ENCODE measurements at places on chromosomes 2 and 18.

DNA sequence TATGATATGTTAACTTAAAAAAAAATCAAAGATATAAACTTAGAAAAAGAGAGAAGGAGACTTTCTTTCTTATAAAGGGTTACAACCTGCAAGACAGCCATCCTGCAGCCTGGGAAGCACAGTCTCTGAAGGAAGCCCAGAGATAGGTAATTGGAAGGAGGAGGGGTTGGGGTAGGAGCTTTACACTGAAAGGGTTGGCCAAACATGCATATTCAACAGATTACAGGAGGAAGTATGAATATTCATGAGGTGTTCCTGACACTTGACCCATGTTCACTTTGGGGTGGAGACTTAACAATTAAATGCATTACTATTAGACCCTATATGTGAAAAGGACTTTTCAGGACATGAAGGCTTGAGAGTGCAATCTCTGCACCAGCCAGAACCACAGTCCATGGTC, 71.7 kb upstream of the CDH2 start:
- no peak for DNase-seq

DNA sequence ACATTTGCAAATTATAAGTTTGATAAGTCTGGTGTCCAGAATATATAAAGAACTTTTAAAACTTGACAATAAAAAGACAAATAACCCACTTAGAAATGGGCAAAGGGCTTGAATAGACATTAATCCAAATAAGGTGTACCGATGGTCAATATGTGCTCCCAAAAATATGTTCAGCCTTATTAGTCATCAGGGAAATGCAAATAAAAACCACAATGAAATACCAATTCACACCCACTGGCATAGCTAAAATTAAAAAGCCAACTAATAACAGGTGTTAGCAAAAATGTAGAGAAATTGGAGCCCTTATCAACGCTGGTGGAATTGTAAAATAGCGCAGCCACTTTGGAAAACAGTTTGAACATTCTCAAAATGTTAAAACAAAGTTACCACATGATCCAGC, 79.0 kb upstream of the SCG2 start:
- no peak for DNase-seq

DNA sequence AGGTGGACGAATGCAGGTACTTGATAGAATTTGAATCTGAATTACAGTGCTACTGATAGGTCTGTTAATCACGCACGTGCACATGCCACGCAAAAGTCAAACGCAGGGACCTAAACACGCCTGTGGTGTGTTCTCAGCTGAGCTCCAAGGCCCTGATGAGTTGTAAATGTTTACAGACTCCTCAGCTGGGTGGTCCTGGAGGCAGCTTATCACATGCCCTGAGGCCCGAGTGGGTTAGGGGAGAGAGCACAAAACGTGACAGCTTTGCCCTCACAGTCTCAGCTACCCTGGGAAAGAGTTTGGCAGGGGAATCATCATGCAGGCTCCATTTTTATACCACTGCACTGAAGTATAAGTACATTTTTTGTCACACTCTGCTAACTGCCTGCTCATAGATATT, 68.3 kb upstream of the FAM110C start:
- DNase-seq: no peak

DNA sequence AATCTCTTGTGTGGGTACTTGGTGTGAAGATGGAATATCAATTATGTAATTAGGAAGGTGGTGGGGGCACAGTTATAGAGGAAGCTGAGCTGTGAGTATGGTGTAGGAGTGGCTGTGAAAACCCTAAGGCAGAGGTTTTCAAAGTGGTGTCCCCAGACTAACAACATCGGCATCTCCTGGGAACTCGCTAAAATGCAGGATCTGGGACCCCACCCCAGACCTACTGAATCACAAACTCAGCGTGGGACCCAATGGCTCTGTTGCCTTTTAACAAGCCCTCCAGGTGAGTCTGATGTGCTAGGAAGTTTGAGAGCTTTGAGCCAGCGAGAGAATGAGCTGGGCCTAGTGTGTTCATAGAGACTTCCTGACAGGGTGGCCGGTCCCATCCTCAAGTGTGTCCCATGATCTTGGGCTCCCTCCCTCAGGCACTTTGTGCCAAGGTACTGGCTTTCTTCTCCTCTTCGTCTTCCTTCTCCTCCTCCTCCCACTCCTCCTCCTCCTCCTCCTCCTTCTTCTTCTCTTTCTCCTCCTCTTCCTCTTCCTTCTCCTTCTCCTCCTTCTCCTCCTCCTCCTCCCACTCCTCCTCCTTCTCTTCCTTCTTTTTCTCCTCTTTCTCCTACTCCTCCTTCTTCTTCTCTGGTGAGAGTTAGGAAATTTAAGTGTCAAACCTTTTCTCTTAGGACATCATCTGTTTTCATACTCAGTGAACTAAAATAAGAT, 86.6 kb downstream of the PDK1 start:
- DNase-seq: no peak

GRCh38 chr2:241933179-241933911, 63.8 kb downstream of the RTP5 start:
- peak; percentile 77 for DNase-seq

GRCh38 chr2:201451292-201452057, at the start of the genes STRADB and TRAK2:
Gene STRADB (plus strand): TSS chr2:201451740. CDS start chr2:201454841, 3,101 bp downstream.
Gene TRAK2 (minus strand): TSS chr2:201451458. CDS start chr2:201420507, 30,951 bp downstream.
- DNase-seq: peak; percentile 97

DNA sequence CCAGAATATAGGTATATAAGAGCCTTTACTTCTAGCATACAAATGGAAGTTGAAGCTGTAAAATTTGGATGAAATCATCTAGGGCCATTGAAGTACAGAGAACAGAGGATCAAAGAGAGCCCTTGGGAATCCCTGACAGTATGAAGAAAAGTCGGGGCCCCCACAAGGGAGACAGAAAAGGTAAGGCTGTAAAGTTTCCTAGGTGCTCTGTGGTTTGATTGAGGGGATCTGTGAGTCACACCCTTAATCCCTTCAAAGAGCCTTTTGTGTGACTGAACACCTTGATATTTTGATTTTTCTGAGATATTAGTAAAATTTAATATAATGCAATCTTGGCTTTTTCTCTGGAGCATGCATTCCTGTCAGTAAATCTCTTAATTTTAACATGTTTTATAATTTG, 961.7 kb upstream of the TMEFF2 start:
- DNase-seq: no peak

- peak; percentile 40 for DNase-seq
Observed at GRCh38 chr2:190637281-190637734, 11.6 kb upstream of the NAB1 start.

- no peak for DNase-seq
Observed at GRCh38 chr2:183996825-183997793, 601.2 kb upstream of the ZNF804A start.

DNA sequence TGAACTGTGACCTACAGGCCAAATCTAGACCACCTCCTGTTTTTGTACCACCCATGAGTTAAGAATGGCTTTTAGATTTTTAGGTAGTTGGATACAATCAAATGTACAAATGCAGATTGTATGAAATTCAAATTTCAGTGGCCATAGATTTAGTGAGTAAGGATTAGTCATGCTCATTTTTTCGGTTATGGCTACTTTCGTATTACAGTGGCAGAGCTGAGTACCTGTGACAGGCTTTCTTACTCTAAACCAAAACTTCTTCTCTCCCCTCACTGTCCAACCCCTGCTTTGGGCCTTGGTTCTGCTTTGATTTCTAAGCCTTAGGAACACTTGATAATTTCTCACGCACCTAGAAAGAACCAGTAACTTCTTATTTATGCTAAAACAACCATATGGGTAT, 82.1 kb downstream of the CDC42EP3 start:
- DNase-seq: no peak

GRCh38 chr2:128585706-128586105, 267.0 kb upstream of the HS6ST1 start:
- no peak for DNase-seq

- DNase-seq: no peak
Observed at GRCh38 chr2:79235135-79235534, 75.6 kb upstream of the REG3A start.

DNA sequence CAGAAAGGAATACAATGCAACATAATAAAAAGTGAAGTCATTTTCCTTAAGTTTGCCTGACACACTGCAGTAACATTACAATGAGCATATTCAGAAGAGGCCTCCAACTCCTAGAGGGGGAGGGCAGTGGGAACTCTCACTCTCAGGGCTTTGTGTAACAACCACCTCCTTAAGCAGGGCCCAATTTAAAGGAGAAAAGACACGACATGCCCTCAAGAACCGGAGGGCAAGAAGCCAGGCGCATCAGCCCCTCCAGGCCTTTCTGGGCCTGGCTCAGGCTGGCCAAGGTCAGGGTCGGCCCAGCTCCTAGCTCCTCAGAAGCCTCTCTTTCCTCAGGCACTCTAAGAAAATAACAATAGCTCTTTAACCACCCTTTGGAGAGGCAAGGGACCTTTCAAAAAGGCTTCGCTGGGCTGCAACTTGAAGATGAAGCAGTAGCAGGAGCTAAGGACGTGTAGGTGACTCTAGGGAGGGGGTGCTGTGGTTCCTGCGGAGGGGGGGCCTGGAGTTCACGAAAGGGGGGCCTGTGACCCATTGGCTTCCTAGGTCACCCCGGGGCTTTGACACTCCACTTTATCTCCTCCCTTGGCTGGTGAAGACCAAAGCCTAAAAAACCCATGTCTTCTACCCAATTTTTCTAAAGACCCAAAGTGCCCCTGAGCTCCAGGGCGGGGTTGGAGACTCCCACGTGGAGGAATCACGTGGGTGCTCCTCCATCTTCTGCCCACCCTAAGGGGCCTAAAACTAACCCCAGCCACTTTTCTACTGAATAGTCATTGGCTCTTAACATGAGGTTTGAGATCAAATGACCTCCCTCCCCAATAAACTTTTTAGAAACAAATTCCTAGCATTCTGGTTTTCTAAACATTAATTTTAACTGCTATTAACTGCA, 13.3 kb downstream of the SERTAD2 start:
- DNase-seq: peak; percentile 23

- DNase-seq: no peak
Observed at GRCh38 chr18:3175195-3175758, 44.5 kb downstream of the MYOM1 start.

DNA sequence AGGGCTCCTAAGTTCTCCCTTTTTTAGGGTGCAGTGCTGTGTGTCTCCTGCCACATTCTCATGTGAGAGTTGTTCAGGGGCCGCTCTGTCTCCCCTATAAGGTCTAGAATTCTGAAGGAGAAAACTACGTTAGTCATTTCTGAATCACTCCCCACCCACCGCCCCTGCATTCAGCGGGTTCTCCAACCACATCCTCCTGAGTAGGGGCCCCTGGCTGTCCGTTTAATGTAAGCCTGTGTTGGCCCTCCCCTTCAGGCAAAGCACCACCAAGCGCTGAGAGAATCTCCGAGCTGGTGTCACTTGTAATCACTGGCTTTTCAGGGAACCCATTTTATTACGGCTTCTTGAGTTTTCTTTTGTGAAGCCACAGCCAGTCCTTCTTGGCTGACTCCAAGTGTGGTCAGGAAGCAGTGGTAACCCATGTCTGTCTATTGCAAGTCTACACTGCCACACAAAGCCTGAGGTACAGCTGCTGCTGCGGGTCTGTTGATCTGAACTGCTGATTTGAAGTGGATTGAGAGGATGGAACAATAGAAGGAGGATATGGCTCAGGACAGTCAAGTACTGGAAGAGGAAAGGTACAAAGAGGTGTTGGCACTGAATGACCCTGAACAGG, 16.9 kb downstream of the LCT start:
- DNase-seq: peak; percentile 27

DNA sequence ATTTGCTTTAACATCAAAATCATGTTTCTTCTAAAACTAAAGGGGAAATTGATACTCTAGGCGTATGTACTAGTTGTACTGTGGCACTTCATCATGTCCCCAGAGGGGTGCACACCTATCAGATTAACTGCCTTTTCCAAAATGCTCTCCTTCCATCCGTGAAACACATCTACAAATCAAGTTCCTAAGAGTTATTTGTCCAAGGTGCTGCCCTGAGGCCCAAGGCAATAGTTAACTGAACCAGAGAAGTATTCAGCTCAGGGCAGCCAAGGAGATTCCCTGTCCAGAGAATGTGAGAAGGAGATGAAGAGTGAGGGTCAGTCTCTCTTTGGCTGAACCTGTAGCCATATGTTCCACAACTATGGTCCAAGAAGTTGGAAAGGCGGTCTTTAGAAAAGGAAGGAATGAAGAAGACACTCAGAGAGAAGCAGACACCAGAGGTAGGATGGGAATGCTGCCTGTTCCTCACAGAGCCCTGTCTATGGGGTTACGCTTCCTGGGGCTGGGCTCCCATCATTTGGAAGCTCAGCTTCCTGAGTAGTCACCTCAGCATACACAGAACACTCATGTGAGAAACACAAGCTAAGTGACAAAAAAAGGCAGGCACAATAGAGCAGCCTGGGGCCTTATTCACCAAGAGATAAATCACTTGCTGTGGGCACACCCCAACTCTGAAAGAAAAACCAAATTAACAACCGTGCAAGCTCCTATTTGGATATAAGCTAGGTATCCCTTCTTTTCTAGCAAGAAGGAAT, 55.6 kb downstream of the ANKRD44 start:
- DNase-seq: no peak

- no peak for DNase-seq
Observed at GRCh38 chr2:38064801-38065501, 11.0 kb downstream of the CYP1B1 start.

DNA sequence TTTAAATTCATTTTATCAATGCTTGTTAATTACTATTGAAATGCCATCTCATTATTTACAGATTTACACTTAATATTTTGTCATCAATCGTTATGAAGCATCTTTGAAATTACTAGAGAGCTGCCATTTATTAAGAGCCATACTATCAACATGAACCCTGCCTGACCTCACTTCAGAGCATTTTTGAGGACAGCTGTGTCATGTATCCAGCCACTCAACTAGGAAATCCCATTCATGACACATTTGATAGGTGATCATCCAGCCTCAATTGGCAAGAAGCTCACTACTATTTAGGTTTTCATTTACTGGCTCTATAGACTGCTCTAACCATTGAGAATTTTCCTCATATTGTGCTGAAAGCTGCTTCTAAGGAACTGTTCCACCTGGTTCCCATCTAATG, 40.6 kb upstream of the TLK1 start:
- no peak for DNase-seq

GRCh38 chr2:102003696-102004095, 11.9 kb downstream of the IL1R2 start:
- DNase-seq: no peak

- no peak for DNase-seq
Observed at GRCh38 chr2:218448934-218449333, 30.0 kb downstream of the VIL1 start.

DNA sequence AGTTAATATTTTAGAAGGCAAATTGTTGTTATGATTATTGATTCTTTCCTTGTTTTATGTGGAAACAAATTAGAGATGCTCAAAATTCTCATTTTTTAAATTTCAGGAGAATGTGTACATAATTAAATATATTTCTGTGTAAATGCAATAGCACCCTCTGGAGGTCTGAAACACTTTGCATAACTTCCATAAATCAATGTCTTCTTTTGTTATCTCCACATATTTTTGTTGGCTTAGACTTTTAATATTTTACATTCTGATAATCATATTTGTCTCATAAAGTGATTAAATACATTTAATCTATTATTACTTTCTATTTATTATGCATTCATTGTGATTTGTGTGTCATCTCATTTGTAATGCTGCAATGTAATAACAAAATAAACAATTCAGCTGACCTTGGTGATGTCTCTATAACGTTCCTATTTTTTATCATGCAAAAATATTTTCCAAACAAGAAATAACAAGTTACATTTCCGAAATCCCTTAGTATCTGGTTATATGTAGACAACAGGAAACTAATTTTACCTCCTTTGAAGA, 201.8 kb upstream of the GALNT5 start:
- peak; percentile 12 for DNase-seq

- DNase-seq: peak; percentile 66
Observed at GRCh38 chr18:49174478-49174877, 223.7 kb upstream of the SMAD7 start.
